ENCODE measurements at places on chromosomes 3 and 15. TPM values are rescaled to one million over a fixed set of nuclear protein-coding genes. Genes with fewer than 3 reads are reported as not detected.

Gene SMCO1
- not detected for total RNA-seq

Gene LSAMP
- not detected for total RNA-seq

Gene DPPA2
- not detected for total RNA-seq

Gene C3orf38
- total RNA-seq: 28.2 TPM

Gene XYLB
- total RNA-seq: 6.2 TPM

Gene ISLR
- total RNA-seq: not detected

Gene TMEM87A
- 47.2 TPM for total RNA-seq

Gene UBE2E2
- total RNA-seq: 0.86 TPM

Gene RLBP1
- total RNA-seq: not detected

Measured in CD8-positive, alpha-beta memory T cell (primary cell).